ENCODE measurements at places on chromosomes 3 and 15.

- DNase-seq: no peak
Measured at GRCh38 chr3:187831125-187832051, 86.1 kb upstream of the BCL6 start.

DNA sequence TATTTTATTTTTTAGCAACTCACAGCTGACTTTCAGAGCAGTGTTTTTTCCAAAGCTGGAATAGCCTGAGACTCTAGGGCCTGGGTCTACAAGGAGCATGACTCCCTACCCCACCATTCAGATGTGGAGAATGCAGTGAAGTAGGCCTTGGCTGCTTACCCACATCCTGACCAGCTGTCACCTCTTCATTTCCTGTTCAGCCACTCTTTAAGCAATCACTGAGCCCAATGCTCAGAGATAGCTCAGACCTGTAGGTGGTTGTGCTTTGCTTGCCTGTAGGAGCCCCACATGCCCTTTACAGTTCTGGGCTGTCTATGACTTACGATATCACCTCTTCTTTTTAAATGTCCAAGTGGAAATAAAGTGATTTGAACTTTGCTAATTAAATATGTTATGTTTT lies 148.1 kb downstream of the NEK11 start:
- no peak for DNase-seq

GRCh38 chr3:125684199-125684598 lies 88.9 kb upstream of the OSBPL11 start:
- no peak for DNase-seq

- no peak for DNase-seq
Measured at GRCh38 chr3:45566951-45567411, 27.6 kb upstream of the LIMD1 start.

Data from NCI-H1694 treated with DMSO at 0.1 percent for 48 hours (cell line).